ENCODE measurements at places on chromosomes 1 and 21.
A peak's percentile ranks its signal among the peaks of the same experiment; 100 is the strongest.

- DNase-seq = peak; percentile 7
Measured at GRCh38 chr1:5926686-5927435, 65.4 kb downstream of the NPHP4 start.

- no peak for DNase-seq
Measured at GRCh38 chr1:115168026-115168425, 78.7 kb upstream of the TSPAN2 start.

DNA sequence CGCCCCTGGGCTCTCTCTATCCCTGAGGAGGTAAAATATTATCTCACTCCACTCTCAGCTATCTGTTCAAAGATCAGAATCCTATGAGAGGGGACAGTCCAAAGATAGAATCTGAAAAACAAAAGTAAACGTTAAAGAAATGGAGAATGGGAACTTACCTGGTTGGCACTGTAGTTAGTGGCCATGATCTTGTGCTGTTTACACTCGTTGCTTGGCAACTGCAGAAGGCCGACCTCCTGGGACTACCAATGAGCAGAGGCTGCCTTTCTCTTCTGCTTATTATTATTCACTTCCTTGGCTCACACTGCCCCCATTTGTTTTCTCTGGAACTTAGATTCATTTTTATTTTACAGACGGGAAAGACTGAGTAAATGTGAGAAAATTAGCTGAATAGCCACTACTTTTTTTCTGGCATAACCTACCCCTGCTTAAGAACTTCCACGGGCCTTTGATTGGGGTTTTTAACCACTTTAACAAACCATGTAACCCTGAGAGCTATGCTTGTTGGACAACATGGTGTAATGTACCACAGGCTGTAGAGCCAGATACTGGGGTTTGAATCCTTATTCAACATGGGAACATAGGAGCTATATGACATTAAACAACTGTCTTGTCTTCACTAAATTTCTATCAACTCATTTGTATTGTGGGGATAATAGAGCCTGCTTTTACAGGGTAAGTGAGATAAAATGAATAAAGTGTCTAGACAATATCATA, at the start of gene CFAP126:
Gene CFAP126, minus strand, starts transcription at position 193 of the 717 bp plus-strand sequence. Its CDS starts 8 bp downstream, at position 185.
- DNase-seq = no peak

- DNase-seq = no peak
Measured at GRCh38 chr1:214880956-214881355, 201.6 kb upstream of the KCNK2 start.

- no peak for DNase-seq
Measured at GRCh38 chr1:208303743-208304712, 59.8 kb upstream of the PLXNA2 start.

- DNase-seq = no peak
Measured at GRCh38 chr1:70517444-70517843, 106.4 kb downstream of the CTH start.

DNA sequence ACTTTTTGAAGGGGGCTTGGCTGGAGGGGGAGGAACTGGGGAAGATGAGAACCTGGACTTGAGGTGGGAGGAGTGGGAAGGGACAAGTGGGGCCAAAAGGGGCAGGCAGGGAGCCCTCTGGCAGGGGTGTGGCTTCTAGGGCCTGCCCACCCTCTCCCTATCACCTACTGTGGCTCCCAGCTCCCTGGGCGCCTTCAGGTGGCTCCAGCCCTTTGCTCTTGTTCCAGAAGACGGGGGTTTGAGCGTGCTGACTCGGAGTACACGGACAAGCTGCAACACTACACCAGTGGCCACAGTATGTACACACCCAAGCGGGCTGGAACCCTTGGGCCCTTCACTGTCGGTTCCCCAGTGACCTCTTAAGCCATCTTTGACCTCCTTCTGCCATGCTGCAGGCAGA, 76.5 kb downstream of the LACTBL1 start:
- no peak for DNase-seq

DNA sequence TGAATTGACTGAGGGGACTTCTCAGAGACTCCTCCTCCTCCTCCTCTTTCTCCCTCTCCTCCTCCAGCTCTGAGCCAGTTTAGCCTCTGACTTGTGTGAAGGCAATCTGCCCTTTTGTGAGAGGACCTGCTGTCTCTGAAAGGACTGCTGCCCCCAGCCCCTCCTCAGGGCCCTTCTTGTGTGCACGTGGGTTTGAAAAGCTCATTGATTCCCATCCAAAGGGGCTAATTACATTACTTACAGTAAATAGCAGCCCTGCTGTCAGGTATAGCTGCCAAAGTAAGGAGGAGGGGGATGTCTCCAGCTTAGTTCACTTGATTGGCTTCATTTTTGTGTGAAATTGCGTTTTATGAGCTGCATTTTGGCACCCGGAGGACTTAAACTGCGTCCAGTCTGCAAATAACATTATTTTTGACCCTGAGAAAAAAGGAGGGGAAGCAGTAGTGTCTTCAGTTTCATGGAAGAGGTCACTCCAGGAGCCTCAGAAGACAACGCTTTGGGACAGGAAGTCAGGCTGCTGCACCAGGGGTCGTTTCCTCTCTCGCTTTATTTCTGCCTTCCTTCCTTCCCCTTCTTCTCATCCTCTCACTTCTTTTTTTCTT, 1.8 kb upstream of the LHX9 start:
- DNase-seq = no peak

DNA sequence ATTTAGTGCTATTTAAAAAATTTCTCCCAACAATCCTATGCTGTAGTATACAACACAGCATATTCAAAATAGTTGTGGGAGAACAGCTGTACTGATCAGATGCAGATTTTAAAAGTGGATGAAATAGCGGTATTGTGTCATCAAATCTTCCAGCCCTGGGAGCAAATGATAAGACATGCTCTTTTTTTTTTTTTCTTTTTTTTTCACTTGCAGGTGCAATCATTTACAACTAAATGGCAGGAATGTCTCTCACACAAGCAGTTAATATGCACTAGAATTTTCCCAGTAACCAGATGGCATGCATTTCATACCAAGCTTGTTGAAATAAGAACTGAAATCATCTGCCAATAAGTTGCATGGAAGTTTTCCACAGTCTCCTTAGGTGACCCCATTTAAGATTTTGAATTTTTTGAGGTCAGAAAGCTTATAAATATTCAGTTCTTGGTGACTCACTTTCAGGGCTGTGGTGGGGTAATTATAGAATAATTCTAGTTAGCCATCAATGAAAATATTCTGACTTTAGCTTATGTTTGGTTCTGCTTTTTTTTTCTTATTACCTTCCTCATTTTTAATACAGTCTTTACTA, 623.9 kb upstream of the NR5A2 start:
- DNase-seq = no peak

DNA sequence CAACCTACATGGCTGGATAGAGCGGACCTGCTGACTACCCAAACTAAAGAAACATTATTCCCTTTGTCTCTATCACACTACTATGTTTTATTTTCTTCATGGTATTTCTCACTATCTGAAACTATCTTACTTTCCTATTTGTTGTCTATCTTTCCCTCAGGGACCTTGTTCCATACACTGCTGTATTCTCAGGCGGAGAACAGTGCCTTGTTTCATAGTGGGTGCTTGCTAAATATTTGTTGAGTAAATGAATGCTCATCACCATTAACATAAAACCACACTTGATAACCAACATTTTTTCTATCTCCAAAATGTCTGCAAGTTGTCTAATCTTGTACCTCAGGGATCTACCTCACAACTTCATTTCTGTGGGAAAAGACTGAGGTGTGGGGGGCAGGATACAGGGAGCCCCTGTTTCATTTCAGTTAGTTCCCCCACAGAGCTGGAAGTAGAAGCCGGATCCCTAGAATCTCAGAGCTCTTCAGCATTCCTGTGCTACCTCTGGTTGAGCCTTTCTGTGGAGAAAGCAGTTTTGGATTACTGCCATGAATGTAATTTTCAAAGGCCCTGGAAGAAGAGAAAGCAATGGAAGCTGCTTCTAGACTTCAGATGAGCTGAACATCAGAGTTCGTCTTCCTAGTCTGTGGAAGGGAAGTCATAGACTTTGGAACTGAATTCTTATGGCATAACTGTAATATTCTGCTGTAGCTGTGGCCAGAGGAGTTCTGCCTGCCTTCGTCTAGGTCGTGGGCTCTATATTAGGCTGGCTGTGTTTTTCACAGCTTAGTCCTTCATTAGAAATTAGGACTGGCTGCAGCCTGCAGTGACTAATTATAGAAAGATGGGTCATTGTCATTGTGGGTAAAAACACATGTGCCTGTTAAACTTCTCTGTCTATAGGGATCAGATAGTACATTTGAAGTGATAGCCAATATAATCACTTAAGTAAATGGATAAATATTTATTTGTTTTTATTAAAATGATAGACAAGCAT, 293.2 kb upstream of the SGIP1 start:
- no peak for DNase-seq

DNA sequence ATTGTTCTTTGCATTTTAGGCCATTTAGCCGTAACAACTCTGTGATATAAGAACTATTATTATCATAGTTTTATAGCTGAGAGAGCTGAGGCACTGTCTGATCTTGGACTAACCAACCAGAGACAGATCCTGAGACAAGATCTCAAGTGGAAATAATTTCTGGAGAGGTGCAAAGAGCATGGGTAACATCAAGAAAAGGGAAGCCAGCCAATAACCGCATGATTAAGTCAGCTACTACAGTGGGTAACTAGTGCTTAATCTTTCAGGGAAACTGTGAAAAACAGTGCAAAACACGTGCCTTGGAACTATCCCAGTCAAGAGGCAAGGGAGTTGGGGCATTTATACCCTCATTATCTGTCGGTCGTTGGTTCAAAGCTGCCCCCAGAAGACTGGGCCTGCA, 105.8 kb downstream of the OMA1 start:
- DNase-seq = no peak

DNA sequence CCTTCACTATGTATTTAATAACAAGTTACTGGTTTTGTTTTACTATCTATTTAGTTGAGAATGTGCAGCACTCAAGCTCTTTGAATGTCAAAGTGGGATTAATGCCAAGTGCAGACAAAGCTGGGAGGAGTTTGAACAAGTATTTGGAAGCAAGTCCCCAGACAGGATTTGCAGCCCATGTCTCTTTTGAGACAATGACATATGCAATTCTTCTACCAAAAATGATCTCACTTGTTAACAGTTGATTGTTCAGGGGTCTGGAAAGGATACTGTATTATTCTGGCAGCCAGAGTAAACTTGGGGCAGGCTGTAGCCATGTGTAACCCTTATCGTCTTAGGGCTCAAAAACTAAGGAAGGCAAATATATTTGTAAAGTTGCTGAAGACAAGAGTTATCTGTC, 15.8 kb downstream of the COLGALT2 start:
- DNase-seq = no peak

- no peak for DNase-seq
Measured at GRCh38 chr1:174258148-174258550, 98.8 kb downstream of the RABGAP1L start.

- DNase-seq = no peak
Measured at GRCh38 chr21:40457741-40458140, 389.2 kb downstream of the DSCAM start.

GRCh38 chr1:34057347-34058130, 107.5 kb downstream of the CSMD2 start:
- DNase-seq = no peak

GRCh38 chr1:2908081-2908480, 106.6 kb upstream of the TTC34 start:
- DNase-seq = no peak

- no peak for DNase-seq
Measured at GRCh38 chr1:239617731-239618130, 231.4 kb downstream of the CHRM3 start.

- DNase-seq = no peak
Measured at GRCh38 chr1:93437976-93438605, 9.8 kb upstream of the FNBP1L start.

DNA sequence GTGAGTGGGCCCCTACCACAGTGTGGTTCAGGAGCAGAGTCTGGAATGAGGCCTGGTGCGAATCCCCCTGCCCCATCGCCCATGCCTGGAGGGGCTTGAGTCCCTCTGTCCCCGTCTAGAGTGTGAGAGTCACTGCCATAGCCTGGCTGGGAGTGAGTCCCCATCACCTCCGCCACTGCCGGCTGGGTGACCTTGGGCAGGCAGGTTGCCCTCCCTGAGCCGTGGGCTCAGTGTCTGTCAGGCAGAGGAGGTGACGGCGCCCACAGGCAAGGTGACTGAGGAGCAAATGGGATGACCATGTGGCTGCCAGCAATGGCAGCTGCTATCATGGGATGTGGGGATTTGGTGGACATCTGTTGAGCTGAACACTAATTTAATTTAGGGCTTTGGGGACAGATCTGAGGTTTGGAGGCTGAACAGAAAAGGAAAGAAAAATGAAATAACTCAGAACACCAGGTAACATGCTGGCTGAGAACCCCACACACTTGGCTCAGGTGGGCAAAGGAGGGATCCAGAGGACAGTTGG, 38.1 kb upstream of the GPR153 start:
- DNase-seq = no peak

GRCh38 chr1:45478121-45478814, 12.7 kb downstream of the TESK2 start:
- DNase-seq = no peak

GRCh38 chr1:45490121-45490625, 790 bp downstream of the TESK2 start:
- no peak for DNase-seq

DNA sequence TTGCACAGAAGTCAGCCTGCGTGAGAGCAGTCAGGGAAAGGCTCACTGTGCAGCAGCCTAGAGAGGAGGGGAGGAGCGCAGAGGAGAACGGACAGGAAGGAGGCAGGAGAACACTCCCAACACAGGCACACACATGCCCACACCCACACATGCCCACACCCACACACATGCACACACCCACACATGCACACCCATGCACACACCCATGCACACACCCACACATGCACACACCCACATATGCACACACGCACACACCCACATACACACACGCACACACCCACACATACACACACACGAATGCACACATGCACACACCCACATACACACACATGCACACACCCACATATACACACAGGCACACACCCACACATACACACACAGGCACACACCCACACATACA, 7.1 kb downstream of the SUMO3 start:
- DNase-seq = no peak

GRCh38 chr1:21952786-21953520, 15.8 kb upstream of the HSPG2 start:
- DNase-seq = no peak

GRCh38 chr1:24089743-24090555, 22.0 kb downstream of the MYOM3 start:
- DNase-seq = no peak

DNA sequence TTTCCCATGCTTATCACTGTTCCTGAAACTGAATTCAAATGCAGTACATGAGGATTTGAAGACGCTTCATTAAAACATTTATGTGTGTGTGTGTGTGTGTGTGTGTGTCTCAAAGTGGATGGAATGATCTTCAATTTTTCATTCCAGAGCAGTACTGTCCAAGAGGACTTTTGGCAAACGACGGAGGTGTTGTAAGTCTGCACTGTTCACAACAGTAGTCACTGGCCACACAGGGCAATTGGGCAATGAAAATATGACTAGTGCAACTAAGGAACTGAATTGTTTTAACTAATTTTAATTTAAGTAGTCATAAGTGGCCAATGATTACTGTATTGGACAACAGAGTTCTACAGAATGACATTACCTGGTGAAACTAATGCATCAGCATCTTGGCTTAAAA, 5.0 kb downstream of the TAF5L start:
- no peak for DNase-seq
